Fibroblast of upper back skin (primary cell): ENCODE measurements at places on chromosomes 3 and 15.
A peak's percentile ranks its signal among the peaks of the same experiment; 100 is the strongest.

DNA sequence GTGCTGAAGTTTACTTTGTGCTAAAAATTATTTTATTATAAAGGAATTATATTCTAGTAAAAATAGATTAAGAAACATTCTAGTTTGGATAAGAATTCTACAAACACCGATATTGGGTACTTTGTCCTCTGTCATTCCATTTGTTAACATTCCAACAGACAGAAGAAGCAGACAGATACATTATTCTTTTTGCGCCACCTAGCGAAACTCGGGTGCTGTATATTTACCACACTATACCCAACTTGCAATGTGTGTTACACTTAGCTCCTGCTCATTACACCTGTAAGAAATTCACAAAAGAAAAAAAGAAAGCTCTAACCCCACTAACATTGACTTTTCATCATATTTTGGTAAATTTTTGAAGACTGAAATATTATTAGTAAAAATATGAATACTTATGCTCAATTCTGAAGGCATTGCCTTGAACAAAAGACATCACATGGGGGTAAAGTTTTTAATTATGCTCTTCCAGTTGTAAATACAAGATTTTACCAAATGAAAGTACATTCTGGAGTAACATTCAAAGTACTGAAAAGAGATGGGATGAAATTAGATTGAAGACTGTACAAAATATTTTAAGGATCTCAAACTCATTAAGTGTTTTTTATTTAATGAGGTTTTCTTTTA, 136.5 kb upstream of the MLF1 start:
- DNase-seq = peak; percentile 75

DNA sequence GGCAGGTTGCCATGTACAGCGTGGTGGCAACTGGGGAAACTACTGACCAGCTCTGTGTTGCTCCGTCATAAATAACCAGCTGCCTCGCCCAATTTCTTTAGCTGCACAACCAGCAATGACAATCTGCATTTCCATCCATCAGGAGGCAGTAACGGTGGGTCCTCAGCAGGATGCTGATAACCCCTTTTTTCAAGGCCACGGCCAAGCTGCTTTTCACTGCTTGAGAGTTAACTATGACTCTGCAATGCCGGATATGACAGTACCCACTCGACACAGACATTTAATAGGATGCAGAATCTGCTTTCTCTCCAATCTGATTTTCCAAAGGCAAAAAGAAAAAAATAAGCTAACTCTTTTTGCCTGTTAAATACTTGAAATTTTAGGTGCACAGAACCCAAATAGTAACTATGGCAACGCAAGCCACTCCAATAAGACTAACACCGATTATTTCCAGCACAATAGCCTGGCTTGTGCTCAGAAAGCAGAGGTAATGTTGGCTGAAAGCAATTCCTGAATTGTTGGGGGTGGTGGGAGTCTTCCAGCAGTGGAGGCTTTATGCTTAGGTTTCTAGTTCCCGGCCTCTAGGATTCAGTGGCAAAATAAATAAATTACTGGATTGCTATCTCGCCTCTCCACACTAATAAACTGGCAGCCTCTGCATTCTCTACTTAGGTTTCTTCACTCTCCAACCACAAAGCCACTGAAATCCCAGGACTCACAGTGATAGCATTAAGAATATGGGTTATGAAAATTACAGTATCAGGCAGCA, 31.2 kb upstream of the SRGAP3 start:
- DNase-seq = peak; percentile 50

GRCh38 chr15:65833501-65834205, 35.6 kb upstream of the RAB11A start:
- no peak for DNase-seq

GRCh38 chr3:153042088-153042487, 119.9 kb upstream of the RAP2B start:
- DNase-seq = peak; percentile 8

- peak; percentile 73 for DNase-seq
Observed at GRCh38 chr3:40476478-40477470, at the start of gene ZNF619. Gene ZNF619 (plus strand): TSS chr3:40477122. CDS start chr3:40477980, 858 bp downstream.

GRCh38 chr15:52975941-52976449, 185.9 kb upstream of the ONECUT1 start:
- DNase-seq = no peak

DNA sequence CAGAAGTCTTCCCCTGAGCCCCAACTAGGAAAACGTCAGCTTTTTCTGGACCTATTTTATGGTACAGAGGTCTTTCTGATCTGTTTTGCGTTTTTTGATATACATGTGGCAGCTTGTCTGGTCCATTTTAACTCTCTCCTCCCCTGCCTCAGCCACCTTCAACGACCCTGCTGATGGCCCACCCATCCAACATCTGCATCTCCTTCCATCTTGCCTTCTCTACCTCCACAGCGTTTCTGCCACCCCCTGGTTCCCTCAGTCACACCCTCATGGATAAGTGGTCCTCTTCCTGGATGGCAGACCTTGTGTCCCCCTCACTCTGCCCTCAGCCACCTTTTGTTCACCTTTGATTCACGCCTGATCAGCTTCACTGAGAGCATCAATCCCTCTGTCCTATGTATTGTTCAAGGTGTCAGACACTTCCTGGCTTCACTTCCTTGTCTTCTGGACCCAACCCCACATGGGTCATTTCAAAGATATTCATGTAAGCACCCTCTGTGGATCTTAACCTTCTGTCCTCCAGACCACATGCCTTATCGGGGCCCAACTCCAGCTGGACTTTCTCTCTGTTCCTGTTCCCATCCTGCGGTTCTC, 13.5 kb downstream of the AHSG start:
- DNase-seq = no peak

- no peak for DNase-seq
Observed at GRCh38 chr3:75737831-75738493, 47.4 kb downstream of the ZNF717 start.

- DNase-seq = peak; percentile 22
Observed at GRCh38 chr3:154956815-154957214, 123.3 kb upstream of the MME start.

DNA sequence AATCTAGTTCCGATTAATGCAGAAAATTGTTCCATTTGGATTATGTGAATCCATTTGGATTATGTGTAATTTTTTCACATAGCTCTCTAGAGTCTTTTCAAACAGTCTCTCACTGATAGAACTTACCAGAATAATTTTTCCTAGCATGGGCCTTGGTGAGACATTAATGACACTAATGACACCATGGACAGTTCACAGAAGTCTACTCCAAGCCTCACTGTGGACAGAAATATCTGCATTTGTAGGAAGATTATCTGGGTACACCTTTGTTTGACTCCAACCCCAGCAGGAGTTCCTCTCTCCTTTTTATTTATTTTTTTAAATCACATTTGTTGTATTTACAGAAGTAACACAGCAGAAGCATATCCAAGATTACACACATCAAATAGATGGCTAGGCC, 27.9 kb downstream of the AADACL2 start:
- DNase-seq = no peak

DNA sequence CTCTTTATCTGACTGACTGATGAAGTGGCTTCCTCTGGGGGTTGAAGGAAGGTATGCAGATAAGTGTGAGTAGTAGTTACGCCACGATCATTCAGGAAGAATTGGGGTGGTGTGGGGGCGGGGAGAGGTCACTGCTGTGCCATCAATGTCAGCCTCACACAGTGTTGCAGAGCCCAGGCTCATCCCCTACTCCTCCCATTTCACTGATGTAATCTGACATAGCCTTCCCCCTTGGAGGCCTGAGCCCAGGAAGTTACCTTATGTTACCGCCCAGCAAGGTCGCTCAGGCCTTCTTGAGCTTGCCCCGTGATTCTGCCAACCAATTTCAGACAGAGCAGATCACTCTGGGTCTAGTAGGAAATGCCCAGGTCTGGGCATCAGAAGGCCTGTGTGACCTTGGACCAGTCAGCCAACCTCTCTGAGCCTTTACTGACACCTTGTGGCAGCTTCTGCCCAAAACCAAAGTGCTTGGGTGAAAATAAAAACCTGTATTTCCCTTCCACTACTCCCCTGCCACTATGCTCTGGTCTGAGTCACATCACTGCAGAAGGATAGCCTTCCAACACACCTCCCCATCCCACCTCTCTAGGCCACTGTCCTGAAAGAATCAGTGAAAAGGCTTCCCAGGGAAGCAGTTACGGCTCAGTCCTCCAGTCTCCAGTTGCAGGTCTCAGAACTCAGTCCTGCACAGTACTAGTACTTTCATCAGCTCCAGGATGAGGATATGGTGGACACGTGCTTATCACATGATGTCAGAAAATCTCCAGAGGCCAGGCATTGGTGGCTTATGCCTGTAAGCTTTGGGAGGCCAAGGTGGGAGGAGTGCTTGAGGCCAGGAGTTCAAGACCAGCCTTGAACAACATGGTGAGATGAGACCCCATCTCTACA, 28.1 kb upstream of the INSYN1 start:
- no peak for DNase-seq

DNA sequence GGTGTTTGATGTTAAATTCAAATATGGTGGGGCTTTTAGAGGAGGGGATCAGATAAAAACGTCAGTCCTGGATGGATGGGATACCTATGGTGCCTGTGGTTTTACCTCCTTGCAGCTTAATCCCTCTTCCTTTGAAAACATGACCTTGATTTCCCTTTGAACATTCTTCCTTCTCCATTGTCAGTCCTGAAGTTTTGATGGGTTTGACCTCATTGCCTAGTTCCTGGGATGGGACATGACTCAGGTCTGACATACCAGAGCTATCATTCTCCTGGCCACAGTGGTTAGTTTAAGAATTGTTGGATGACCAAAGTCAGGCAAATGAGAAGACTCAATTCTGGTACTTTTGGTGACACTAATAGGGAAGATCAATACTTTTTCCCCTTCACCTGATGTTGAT, 87.2 kb downstream of the PRICKLE2 start:
- peak; percentile 31 for DNase-seq

GRCh38 chr3:173739726-173740125, 342.2 kb downstream of the NLGN1 start:
- DNase-seq = peak; percentile 45

- no peak for DNase-seq
Observed at GRCh38 chr3:140022066-140022770, 87.2 kb downstream of the CLSTN2 start.

GRCh38 chr15:38053776-38054175, 119.3 kb downstream of the TMCO5A start:
- peak; percentile 36 for DNase-seq

DNA sequence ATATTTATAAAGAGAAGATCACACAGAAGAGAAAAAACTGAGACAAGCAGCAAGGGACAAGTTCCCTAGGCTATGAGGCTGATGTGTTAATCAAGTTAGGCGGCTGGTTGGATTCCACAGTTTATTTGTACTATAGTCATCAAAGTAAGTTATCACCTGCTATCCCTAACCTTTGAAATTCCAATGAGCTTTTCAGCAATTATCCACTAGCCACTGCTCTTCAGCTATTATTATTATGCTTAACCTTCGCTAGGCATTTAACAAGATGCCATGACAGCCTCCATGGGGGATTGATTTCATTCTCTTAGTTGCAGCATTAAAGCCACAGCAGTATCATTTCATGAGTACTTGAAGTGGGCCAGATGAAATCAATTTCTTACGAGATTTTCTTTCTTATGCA, 699.5 kb upstream of the NAALADL2 start:
- no peak for DNase-seq

DNA sequence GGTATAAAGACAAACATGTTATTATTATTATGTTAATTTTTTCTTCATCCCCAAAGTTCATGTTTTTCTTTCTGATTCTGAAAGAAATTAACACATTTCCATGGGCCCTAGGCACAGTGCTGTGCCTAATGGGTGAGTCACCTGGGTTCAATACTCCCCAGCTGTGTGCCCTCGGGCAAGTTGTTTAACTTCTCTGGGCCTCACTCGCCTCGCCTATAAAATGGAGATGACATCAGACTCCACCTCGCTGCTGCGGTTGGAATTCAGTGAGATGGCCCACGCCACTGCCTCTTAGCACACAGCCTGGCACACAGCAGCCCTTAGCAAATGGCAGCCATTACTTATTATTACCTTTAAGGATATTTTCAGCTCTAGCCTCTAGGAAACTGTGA, 22.6 kb downstream of the DNASE1L3 start:
- DNase-seq = no peak

DNA sequence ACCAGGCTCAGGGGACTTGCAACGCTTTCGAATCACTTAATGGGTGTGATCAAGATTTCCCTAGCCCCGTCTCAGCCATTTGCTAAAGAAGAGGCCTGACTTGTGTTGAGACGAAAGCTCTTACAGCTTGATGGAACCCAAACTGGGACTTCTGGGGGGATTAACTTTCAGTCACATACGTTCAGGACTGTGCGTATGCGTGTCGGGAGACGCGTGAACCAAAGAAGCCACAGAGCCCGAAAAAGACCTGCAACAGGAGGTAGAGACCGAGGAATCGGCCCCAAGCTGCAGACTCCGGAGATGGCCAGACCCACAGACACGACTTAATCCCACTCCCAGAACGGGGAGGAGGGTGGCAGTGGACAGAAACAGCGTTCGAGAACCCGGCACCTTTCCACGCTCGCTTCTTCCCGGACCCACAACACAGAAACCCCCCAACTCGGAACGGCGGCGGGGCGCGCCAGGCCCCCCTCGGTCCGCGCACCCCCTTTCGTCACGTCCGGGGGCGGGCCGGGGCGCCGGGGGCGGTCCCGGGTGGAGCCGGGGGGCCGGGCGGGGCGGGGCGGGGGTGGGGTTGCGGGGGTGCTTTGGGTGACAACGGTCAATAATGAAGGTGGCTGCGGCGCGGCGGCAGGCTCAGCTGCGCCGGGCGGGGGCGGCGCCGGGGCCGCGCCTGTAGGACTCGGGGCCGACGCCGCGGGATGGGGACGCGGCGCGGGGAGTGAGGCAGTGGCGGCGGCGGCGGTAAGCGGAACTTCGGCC, at the start of gene ATP11B:
ATP11B (plus strand) TSS at position 604 of the 762 bp plus-strand sequence. CDS start 256 bp downstream, outside the sequence.
- DNase-seq = peak; percentile 40

DNA sequence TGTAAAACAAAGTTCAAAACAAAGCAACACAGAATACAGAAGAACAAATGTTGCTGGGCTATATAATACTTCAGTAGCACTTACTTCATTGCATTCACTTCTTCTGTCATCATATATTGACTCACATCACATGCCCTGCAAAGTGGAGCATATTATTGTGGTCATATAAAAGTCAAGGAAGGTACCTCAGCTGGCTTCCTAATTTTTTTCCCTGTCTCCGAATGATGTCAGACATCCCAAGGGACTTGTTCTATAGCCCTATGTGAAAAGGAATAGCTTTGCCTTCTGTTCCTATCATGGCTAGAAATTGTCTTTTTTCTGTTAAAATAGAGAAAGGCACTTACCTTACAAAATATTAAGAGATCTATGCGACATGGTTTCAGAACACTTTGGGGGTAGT, 109.4 kb downstream of the LRTM1 start:
- no peak for DNase-seq
